Placental pericyte (primary cell): ENCODE measurements at places on chromosomes 4 and X. TPM values are rescaled to one million over a fixed set of nuclear protein-coding genes. Genes with fewer than 3 reads are reported as not detected.

UGDH gene
- 155 and 314 TPM in 2 replicates for total RNA-seq

PPEF1 gene
- total RNA-seq, result under 0.01 TPM in 1 of 2 replicates, not detected in the other

CT45A2 gene
- total RNA-seq, result not detected in 2 replicates

PPP4R3C gene
- not detected in 2 replicates for total RNA-seq

ANK2 gene
- 13.3 and 30.4 TPM in 2 replicates for total RNA-seq

GAGE1 gene
- not detected in 2 replicates for total RNA-seq

C4orf50 gene
- not detected in 2 replicates for total RNA-seq

WDR19 gene
- 20.8 and 60.4 TPM in 2 replicates for total RNA-seq

NLRP2B gene
- not detected in 2 replicates for total RNA-seq

BMPR1B gene
- under 0.01 and 0.72 TPM in 2 replicates for total RNA-seq

FGFRL1 gene
- 15.9 and 30.4 TPM in 2 replicates for total RNA-seq

PRR32 gene
- not detected in 2 replicates for total RNA-seq

SMARCA1 gene
- 50.8 and 51.0 TPM in 2 replicates for total RNA-seq

MAB21L2 gene
- total RNA-seq, result 0.14 TPM in 1 of 2 replicates, not detected in the other

VCX3B gene
- not detected in 2 replicates for total RNA-seq

GBA3 gene
- total RNA-seq, result not detected in 2 replicates

MFAP3L gene
- 0.86 and 1.1 TPM in 2 replicates for total RNA-seq

CTAG2 gene
- 0.22 TPM in 1 of 2 replicates, not detected in the other for total RNA-seq

VAMP7 gene
- total RNA-seq, result 71.6 and 82.2 TPM in 2 replicates

SPP1 gene
- 1.5 and 4.0 TPM in 2 replicates for total RNA-seq

HCCS gene
- total RNA-seq, result 24.2 and 28.4 TPM in 2 replicates

HPGD gene
- 1.6 TPM in 1 of 2 replicates, not detected in the other for total RNA-seq
